ENCODE measurements at places on chromosomes 2 and 18.

GRCh38 chr2:183993052-183993451, 605.3 kb upstream of the ZNF804A start:
- DNase-seq: no peak

GRCh38 chr18:74760436-74760835, 162.8 kb downstream of the ZNF407 start:
- no peak for DNase-seq

GRCh38 chr2:45637440-45637839, 14.0 kb upstream of the PRKCE start:
- no peak for DNase-seq

- no peak for DNase-seq
Observed at GRCh38 chr2:113981404-113982134, 91.7 kb downstream of the ACTR3 start.

- no peak for DNase-seq
Observed at GRCh38 chr2:14324308-14324707, 308.2 kb upstream of the LRATD1 start.

DNA sequence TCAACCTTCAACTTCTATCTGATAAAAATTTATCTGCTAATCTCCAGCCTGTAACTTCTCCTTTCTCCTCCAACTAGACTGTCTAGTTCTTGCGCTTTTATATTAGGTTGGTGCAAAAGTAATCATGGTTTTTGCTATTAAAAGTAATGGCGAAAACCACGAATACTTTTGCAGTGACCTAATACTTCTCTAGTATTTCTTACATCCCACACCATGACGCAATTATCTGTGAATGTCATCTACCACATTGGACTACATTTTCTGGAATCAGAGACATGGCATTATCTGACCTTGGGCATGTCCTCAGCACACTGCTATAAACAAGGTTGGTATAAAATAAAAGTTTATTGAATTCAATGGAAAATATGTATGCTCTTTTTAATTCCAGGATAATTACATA, 370.2 kb upstream of the LYPD1 start:
- no peak for DNase-seq

DNA sequence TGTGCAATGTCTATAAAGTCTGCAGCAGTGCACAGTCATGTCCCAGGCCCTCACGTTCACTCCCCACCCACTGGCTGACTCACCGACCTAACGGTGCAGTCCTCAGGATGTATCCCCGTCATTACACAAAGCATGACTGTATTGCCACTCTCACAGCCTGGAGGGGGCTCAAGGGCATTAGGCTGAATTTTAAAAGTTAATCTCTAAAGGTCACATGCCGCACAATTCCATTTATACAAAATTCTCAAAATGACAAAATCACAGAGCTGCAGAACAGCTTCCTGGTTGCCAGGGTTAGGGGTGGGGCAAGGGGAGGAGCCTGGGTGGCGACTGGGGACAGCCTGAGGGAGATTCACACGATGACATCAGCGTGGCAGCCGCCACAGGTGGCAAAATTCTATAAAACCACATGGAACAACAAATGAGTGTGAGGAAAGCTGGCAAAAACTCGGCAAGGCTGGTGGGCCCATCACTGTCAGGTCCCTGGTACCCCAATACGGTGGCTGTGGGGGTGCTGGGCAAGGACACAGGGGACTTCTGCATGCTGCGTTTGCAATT, 97.6 kb downstream of the NDUFA10 start:
- DNase-seq: peak; percentile 43

- DNase-seq: no peak
Observed at GRCh38 chr2:151204756-151205155, 56.9 kb downstream of the RBM43 start.

DNA sequence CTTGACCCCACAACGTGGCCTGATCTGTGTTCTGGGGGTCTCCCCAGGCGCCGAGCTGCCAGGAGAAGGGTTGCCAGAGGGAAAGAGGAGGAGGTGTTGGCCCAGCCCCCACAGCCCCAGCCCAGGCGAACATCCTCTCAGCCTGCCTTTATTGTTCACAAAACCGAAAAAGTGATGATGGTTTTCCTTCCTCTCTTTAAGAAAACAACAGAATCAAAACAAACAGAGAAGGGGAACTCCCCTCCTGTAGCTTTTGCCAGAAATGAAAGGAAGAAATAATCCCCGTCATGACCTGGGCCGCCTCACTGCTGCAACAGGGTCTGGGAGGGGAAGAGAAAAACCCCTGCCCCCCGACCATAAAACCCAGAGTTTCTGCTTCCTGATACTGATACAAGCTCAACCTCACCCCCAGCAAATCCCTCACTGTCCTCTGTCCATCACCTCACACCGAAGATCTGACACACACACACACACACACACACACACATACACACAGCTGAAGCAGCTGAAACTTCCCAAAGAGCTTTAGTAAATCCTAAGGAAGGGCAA, 52.0 kb downstream of the ZFP36L2 start:
- no peak for DNase-seq

DNA sequence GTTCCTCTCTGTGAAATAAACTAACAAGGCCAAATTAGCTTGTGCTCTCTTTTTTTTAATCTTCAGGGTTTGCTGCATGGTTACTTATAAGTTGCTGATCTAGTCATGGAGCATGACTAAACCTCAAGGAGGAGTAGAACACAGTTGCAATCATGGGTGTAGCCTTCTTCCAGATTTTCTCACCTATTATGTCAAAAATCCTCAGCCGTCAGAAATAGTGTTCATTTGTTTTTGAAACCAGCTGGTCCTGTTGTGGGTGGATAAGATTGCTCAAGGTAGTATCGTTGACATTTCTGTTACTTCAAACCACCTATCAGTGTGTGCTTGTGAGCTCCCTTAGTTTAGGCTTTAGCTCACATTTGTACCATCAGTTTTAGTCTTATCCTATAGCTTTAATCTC, 11.2 kb downstream of the RELCH start:
- no peak for DNase-seq

GRCh38 chr2:225756198-225756597, 356.7 kb downstream of the NYAP2 start:
- DNase-seq: no peak

DNA sequence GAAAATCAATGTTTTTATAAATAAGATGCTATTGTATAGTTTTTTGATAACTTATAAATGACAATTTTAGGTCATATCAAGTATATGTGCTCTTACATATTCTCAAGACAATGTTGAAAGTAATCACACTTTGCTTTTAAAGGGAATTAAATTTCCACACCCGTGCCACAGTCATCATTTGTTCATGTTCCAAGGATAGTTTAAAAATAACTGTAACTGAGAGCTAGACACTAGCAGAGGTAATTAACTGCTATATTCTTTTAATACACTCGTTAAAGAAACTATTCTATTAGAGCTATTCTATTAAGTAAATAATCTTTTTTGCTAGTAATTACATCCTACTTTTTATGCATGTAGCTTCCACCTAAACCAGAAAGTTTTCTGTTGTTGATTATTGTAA, 18.0 kb downstream of the GEN1 start:
- no peak for DNase-seq

Data from HT-29 (cell line).